Activated CD4-positive, alpha-beta T cell treated with anti-CD3 and anti-CD28 coated beads, Interleukin-2, amount 50 U/mL, for 4 hours (primary cell): ENCODE measurements at places on chromosomes 11 and 22.

DNA sequence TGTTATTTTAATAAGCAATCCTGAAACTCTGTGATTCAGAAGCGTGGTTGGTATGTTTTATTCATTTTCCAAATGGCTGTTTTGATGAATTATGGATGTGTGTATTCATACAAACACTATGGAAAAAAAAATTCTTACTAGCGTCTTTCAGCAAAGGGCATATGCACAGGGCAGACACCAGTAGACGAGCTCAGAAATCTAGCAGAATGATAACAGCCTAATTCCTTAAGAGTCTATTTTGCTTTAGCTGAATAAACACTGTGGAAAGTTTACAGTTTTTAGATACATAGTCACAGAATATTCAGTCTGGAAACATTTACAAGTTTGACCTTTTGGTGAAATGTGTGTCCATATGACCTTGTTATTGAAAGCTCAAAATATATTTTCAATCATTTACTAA is 418.8 kb upstream of the LUZP2 start:
- DNase-seq: no peak

- no peak for DNase-seq
These were observed 1002.7 kb downstream of the BRD1 start for GRCh38 chr22:48824712-48825651.

- peak; percentile 44 for DNase-seq
These were observed at the start of gene APOL1 for GRCh38 chr22:36252754-36253522. APOL1 (plus strand) TSS chr22:36253133; CDS start chr22:36254956, 1,823 bp downstream.

DNA sequence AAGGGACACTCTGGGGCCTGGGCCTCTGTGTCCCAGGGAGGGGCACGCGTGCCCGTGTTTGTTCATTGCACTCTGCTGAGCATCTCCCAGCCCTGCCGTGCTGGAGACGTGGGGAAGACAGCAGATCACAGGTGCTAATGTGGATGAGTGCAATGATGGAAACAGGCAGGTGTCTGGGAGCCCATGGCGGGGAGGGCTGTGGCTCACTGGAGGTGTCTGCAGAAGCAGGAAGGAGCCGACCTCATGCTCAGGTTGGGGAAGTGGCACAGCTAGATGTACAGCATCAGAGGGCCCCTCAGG is 7.9 kb downstream of the TMEM258 start:
- DNase-seq: no peak

DNA sequence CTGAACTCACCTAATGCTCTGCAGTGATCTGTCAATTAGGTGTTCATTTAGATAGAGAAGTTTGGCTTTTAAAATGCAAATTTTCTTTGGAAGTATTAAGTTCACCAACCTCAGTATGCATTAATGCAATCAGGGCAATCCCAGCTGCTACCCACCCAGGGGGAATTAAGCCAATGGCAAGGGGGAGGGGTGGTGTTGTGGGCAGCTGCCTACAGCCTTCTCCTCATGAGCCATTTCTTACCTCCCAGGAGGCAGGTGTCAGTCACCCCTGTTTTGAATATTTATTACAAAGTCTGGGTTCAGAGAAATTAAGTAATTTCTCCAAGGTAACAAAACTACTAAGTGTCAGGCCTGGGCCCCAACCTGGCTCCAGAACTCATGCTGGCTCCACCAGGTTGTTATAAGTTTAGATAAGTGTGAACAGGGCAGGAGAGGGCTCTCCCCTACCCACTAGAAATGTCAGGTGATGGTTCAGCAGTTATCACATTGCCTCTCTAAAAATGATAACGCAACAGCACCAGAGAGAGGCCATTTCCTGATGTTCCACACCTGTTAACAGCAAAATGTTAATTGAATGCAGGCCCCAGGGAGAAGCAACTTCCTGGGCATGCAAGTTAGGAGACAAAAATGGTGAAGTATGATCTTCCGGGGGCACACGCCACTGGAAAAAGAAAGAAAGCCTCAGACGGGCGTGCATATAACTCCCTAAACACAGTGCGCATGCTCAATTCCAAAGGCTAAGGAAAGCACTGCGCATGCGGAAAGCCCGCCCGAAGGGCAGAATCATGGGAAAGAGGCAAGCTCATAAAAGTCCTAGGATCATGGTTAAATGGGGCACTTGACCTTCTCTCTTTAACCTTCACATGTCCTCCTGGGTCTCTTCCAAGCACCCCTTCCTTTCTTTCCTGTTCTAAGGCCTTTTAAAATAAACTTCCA is 35.4 kb upstream of the GNAZ start:
- DNase-seq: no peak

DNA sequence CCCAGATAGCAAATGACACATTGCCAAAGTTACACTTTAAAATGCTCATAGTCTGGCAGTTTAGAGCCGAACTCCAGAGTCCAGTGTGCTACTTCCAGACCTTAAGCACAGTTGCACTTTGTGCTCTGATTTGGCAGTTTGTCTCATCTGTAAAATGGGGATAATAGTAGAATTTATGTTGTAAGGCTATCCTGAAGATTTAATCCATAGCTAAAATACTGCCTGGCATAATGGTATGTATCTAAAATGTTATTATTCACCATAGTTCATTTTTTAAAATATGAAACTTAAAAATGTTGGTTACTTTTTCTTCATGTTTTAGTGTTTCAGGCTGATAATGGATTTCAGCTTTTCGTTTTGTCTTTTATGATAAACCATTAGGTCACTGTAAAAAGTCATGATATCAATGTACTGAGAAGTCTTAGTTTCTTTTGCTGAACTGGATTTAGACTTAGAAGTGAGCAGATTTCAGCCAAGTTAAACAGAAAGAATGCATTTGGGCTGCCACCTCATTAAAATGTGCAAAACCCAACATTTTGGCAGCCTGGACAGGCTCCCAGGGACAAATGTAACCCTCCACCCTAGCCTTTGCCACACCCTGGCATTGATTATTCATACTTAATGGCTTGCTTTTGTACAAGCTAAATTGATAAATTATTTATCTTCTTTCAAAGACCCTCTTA is 933 bp downstream of the OLFML1 start:
- no peak for DNase-seq

DNA sequence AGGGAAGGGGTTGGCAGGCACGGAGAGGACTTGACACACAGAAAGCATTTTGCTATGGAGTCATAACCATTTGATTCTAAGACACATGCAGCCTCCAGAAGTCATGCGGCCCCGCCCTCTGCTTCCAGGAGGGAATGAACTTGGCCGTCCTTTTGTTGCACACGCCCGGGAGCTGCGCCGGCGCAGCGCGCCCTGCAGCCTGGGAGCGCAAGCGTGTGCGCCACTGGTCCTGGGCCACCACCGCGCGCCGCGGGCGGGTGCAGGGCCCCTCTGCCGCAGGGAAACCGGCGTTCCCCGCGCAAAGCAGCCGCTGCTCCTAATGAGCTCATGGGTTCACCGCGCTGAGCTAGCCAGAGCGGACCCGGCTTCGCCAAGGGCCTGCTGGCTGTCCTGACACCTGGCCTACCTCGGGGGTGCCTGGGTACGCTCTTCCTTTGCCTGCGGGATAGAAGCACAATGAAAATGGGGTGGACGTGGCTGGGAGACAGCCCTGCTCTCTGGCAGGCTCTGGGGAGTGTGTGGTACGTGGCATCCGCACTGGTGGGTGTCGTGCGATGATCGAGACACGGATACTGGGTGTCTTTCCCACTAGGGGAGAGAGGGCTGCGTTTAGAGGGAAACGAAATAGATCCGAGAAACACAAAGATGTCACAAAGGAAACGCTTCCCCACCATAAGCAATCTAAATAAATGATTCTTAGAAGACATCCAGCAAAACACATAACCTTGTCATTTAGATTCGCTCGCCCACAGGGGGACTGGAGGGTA is 669 bp downstream of the MICAL3 start:
- DNase-seq: no peak

- DNase-seq: no peak
These were observed 390.0 kb downstream of the NTM start for GRCh38 chr11:131760091-131761061.

GRCh38 chr22:19962909-19963806 is 21.5 kb upstream of the TXNRD2 start:
- DNase-seq: no peak

DNA sequence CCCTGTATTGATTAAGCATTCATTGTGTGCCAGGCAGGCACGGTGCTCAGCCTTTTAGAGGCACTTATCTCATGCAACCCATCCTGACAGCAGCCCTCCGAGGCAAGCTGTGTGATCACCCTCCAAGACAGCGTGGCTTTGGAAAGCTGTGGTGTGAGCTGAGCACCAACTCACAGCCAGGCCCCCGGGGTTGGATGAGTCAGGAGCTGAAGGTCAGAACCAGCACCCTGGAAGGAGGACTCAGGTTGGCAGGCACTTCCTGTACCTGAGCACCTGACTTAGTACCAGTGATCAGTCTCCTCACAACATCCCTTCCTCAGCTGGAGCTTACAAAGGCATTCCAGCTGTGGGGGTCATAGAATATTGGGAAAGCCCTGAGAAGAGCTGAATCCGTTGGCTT is 9.0 kb downstream of the PATZ1 start:
- DNase-seq: no peak

- no peak for DNase-seq
These were observed 10.1 kb downstream of the PKNOX2 start for GRCh38 chr11:125174686-125175085.

- DNase-seq: no peak
These were observed 130.2 kb downstream of the NCAM1 start for GRCh38 chr11:113091481-113091780.

DNA sequence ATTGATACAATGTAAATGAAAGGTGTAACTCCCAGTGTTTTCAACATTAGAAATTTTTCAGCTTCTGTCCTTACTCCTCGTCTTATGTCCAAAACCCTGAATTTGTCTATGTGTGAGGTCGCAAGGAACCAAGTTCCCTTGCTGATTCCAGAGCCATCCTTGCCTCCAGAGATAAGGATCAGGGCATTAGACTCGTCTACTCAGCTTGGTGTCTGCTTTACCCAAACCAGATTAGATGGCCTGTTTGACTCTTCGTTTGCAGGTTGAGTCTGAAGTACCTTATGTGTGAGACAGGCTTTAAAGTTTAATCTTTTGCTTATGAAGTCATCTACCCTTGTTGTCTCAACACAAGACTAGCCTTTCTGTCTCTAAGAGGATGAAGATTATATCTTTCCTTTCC is 55.6 kb downstream of the SPECC1L start:
- no peak for DNase-seq

DNA sequence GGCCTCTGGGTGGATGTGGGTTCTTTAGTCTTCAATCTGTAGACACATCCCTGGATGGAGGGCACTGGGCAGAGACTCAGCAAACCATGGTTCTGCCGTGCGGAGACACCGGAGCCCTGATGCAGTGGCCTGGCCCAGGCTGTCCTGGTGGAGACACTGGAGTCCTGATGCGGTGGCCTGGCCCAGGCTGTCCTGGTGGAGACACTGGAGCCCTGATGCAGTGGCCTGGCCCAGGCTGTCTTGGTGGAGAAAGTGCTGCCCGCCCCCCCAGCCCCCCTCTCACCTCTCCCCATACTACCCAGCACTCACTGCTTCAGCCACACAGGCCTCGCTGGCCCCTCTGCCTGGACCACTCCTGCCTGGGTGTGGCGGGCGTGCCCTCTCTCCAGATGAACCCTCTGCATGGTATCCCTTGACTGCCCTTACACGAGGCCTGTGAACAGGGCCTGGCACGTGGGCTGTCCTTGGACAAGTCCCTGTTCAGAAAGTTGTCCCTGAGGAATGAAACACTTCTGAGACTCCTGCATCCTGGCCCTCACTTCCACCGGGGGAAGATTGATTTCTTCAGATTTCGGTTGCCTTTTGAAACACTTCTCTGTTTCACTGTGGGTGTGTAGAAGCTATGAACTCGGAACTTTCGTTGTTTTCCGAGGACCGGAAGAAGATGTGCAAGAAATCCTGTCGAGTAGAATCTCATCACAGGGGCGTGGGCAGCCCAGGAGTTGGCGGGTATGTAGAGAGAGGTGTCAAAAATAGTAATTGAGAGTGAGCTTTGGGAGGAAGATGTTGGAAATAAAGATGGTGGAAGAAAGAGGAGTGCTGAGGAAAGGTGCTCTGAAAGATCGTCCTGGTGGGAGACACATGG is 26.2 kb downstream of the IGHMBP2 start:
- no peak for DNase-seq

GRCh38 chr11:66970807-66971442 is 4.2 kb upstream of the C11orf86 start:
- no peak for DNase-seq

- DNase-seq: no peak
These were observed 76.0 kb downstream of the OSBP2 start for GRCh38 chr22:30770716-30771115.

- no peak for DNase-seq
These were observed 57.7 kb upstream of the AMPD3 start for GRCh38 chr11:10397226-10397987.

GRCh38 chr11:64754124-64754918 is 5.5 kb downstream of the PYGM start:
- DNase-seq: no peak

DNA sequence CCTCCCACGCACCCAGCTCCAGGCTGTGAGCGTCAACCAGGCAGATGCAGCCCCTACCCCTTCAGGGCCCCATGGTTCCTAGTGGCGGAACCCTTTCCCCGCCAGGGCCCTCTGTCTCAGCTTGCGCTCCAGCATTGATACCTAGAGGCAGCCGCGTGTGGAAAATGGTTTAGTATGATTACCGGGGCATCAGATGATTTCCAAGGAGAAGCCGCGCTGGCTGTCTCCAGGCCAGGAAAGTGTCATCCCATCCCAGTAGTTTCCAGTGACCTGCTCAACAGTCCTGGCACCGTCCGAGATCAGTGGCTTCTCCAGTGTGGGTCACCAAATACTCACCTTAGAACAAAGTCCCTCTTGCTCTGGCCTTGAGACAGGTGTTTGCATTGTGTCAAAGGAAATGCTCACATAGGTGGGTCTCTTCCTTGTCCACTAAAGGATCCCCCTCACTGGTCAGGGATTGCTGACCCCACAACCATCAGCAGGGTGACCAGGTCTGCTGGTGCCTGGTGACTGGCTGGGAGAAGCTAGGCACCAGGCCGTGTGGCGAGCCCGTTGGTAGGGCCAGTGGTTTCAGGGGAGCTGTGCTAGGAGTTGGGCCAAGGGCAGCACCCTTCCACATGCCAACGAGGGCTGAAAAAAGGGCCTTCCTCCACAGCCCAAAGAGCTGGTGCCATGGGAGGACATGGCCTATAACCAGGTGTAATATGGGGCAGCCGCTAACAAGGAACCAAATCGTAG is 109.4 kb downstream of the MORC2 start:
- no peak for DNase-seq

- DNase-seq: no peak
These were observed 70.3 kb downstream of the TRIM29 start for GRCh38 chr11:120067438-120068113.

- DNase-seq: no peak
These were observed 36.2 kb downstream of the FZD4 start for GRCh38 chr11:86918973-86919372.

- no peak for DNase-seq
These were observed 9.4 kb downstream of the LHFPL7 start for GRCh38 chr22:24937114-24937513.
